ENCODE measurements at places on chromosomes 6 and 20. TPM values are rescaled to one million over a fixed set of nuclear protein-coding genes. Genes with fewer than 3 reads are reported as not detected.

GRCh38 chr6:32047084-32047478 is 8.9 kb downstream of the CYP21A2 start:
- no peaks in the 10 kb centered on the region for H3K36me3 ChIP-seq
- H3K4me3 ChIP-seq: no peak overlapping the region
- peaks cover 12% of the 10 kb centered on the region for H3K4me1 ChIP-seq
- DNase-seq: peak; percentile 69
- no peak overlapping the region for H3K27ac ChIP-seq
- peaks cover 9% of the 10 kb centered on the region for H3K27me3 ChIP-seq

The C4B gene
- total RNA-seq: 6.5 TPM

DNA sequence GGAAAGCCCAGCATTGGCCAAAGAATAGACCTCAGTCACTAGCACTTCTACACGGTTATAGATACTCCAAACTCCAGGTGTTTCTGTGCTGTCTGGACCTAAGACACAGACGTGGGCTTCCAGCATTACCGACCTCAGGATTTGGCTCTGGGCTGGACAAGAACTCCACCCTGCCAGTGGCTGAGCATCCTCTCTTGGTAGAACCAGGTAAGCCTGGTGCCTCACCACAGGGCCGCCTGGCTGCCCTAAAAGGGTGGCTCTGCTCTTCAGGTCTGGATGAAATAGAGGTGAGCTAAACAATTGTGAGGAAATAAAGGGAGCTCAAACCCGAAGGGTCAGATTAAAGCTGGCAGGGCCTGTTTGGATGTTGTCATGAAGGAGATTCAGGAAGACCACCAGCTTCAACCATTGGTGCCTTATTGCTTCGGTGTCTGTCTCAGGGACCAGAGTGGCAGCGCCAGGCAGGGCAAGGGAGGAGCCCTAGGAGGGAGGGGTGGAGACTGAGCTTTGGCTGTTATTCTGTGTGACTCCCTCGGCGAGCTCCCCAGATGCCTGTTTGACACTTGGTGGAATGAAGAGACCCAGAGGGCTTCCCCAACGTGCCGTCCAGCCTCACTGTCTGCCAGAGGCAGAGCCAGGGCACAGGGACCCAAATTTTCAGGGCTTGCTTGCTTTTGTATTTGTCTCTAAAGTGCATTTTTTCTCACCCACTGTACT is 8.6 kb downstream of the SYNDIG1 start:
- DNase-seq: no peak
- no peaks in the 10 kb centered on the region for H3K36me3 ChIP-seq
- peaks cover 2% of the 10 kb centered on the region for H3K27me3 ChIP-seq
- H3K4me3 ChIP-seq: no peak overlapping the region
- H3K27ac ChIP-seq: no peak overlapping the region

- H3K36me3 ChIP-seq: no peaks in the 10 kb centered on the region
- DNase-seq: no peak
- no peak overlapping the region for H3K4me3 ChIP-seq
- no peak overlapping the region for H3K27ac ChIP-seq
- H3K27me3 ChIP-seq: no peaks in the 10 kb centered on the region
Measured at GRCh38 chr6:131721161-131721560, 10.3 kb upstream of the CTAGE9 start.

DNA sequence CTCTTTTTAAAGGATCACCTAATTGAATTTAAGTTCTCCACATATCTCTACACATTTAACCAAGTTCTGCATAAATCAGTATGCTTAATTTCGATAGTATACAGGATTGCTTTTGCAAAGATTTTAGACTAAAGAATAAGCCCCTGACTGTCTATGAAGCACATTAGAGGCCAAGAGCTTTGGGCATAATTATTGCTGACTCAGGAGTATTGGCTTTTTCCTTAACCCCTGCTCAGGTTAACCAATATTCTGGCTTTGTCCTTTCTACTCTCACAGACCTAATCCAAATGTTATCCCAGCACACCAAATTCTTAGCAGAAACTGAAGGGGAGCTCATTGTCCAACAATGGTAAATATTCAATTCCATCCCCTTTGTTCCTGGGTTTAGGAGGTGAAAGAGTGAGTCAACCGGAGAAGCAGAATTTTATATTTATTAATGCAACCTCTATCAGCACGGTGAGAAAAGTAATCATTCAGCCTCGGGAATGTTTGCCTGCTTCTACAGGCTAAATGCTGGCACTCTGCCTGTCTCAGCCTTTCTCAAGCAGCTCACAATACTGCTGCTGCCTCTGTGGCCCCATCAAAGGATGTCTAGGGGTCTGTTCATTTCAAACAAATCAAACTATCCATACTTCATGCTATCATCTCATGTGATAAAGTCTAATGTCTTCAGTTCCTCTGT is 125.0 kb downstream of the SIM1 start:
- H3K4me3 ChIP-seq: no peak overlapping the region
- no peaks in the 10 kb centered on the region for H3K27me3 ChIP-seq
- no peak for DNase-seq
- no peak overlapping the region for H3K27ac ChIP-seq

DNA sequence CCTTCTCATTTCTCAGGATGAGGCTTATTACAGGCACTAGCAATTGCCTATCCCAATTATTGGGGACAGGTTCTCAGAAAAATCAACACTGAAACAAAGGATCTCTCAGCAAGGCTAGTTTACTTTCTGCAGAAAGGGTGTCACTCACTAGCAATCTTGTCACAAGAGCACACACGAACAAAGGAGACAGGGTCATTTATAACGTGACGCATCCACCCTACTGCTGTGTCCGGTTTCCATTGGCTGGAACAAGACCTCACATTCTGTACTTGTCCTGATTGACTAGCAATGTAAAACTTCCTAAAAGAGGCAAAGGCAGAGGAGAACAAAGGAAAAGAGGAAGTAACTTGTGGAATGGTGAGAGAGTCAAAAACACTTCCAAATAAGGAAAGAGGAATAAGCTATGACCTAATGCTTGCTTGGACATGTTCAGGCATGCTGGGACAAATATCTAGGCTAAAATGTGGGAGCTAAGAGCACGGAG is 160.2 kb upstream of the STXBP5 start:
- no peaks in the 10 kb centered on the region for H3K36me3 ChIP-seq
- no peak for DNase-seq
- no peaks in the 10 kb centered on the region for H3K27me3 ChIP-seq
- peaks cover 6% of the 10 kb centered on the region for H3K4me1 ChIP-seq
- H3K27ac ChIP-seq: no peak overlapping the region

- no peaks in the 10 kb centered on the region for H3K27me3 ChIP-seq
- no peaks in the 10 kb centered on the region for H3K36me3 ChIP-seq
- peaks cover 3% of the 10 kb centered on the region for H3K4me1 ChIP-seq
- no peak overlapping the region for H3K4me3 ChIP-seq
Measured at GRCh38 chr6:19663479-19663878, 173.7 kb upstream of the ID4 start.

GRCh38 chr6:68013780-68014515 is 621.1 kb upstream of the ADGRB3 start:
- H3K4me1 ChIP-seq: no peaks in the 10 kb centered on the region
- H3K36me3 ChIP-seq: no peaks in the 10 kb centered on the region
- no peak for DNase-seq
- H3K4me3 ChIP-seq: no peak overlapping the region

DNA sequence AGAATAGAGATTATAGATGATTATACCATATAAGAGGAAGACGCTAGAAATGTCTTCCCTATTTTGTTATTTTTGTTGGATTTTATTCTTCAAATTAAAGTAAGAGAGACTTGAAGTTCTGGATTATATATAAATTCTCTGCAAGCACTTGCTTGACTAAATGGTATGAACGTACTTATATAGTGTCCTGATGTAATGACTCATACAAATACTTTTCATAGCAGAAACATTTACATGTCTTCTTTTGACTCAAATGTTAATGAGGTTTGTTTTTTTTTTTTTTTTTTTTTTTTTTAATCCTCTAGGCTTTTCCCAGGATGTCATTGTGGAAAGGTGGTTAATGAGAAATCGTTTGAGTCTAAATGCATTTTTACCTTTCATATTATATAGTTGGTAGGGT is 55.0 kb downstream of the PDE7B start:
- no peaks in the 10 kb centered on the region for H3K36me3 ChIP-seq
- DNase-seq: peak; percentile 36
- H3K27me3 ChIP-seq: no peaks in the 10 kb centered on the region
- peak overlapping the region; percentile 89 for H3K27ac ChIP-seq

GRCh38 chr20:41373931-41374920 is 7.6 kb upstream of the EMILIN3 start:
- peaks cover under 1% of the 10 kb centered on the region for H3K27me3 ChIP-seq
- H3K27ac ChIP-seq: no peak overlapping the region
- no peaks in the 10 kb centered on the region for H3K36me3 ChIP-seq
- H3K4me3 ChIP-seq: no peak overlapping the region

- H3K27ac ChIP-seq: no peak overlapping the region
- H3K27me3 ChIP-seq: peaks cover 47% of the 10 kb centered on the region
- H3K4me3 ChIP-seq: peak overlapping the region; percentile 25
- peaks cover 3% of the 10 kb centered on the region for H3K4me1 ChIP-seq
Measured at GRCh38 chr6:168015482-168016175, 18.2 kb downstream of the KIF25 start.

GRCh38 chr6:125987026-125987617 is 782 bp downstream of the TRMT11 start:
- H3K27me3 ChIP-seq: no peaks in the 10 kb centered on the region
- no peaks in the 10 kb centered on the region for H3K36me3 ChIP-seq
- peak; percentile 49 for DNase-seq

The LRRC73 gene
- 0.59 TPM for total RNA-seq

The DNAH8 gene
- 0.36 TPM for total RNA-seq

DNA sequence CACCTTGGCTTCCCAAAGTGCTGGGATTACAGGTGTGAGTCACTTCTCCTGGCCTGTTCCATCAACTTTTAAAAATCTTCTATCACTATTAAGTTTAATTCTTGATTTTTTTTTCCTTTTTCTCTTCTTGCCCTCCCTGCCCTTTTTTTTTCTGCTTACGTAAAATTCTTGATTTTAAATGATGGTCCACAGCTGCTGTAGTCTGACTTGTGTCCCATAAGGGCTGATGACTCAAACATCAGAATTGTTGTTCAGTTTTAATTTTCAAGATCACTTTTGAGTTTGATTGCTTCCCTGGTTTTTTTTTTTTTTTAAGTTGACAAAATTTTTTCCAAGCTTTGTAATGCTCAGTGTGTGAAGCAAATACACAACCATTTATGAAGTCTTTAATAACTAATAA is 61.9 kb downstream of the CBFA2T2 start:
- H3K27ac ChIP-seq: no peak overlapping the region
- no peaks in the 10 kb centered on the region for H3K27me3 ChIP-seq
- no peaks in the 10 kb centered on the region for H3K36me3 ChIP-seq
- H3K4me3 ChIP-seq: no peak overlapping the region
- DNase-seq: no peak

GRCh38 chr6:52994839-52995088 is 320 bp downstream of the GSTA4 start:
- no peaks in the 10 kb centered on the region for H3K27me3 ChIP-seq
- DNase-seq: no peak
- H3K36me3 ChIP-seq: peaks cover 5% of the 10 kb centered on the region
- H3K27ac ChIP-seq: peak overlapping the region; percentile 95
- H3K4me3 ChIP-seq: peak overlapping the region; percentile 85

DNA sequence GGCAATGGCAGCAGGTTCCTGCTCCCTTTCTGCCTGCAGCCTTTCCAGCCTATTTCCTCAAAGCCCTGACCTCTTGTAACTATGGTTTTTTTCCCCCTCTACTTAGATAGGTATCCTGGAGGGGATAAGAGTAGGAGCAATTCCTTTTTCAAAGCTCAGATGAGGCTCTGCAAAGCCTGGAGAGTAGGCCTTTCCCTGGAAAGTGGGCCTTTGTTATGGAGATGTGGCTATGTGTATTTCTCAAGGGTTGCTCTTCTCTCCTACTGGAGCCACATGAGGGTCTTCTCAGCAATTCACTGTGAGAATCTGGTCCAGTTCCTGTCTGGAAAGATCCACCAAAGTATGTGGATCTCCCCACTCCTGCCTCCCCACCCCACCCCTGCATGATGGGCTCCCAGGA is 96.0 kb downstream of the DTD1 start:
- H3K36me3 ChIP-seq: no peaks in the 10 kb centered on the region
- H3K27ac ChIP-seq: no peak overlapping the region
- no peaks in the 10 kb centered on the region for H3K27me3 ChIP-seq
- H3K4me1 ChIP-seq: no peaks in the 10 kb centered on the region

GRCh38 chr6:104548297-104548696 is 311.4 kb downstream of the HACE1 start:
- no peaks in the 10 kb centered on the region for H3K4me1 ChIP-seq
- no peak overlapping the region for H3K27ac ChIP-seq
- no peaks in the 10 kb centered on the region for H3K27me3 ChIP-seq
- no peaks in the 10 kb centered on the region for H3K36me3 ChIP-seq
- no peak for DNase-seq

GRCh38 chr6:90000864-90001731 is 106.8 kb downstream of the GJA10 start:
- no peaks in the 10 kb centered on the region for H3K36me3 ChIP-seq
- DNase-seq: no peak
- no peaks in the 10 kb centered on the region for H3K27me3 ChIP-seq
- peaks cover 33% of the 10 kb centered on the region for H3K4me1 ChIP-seq

The THEMIS gene
- under 0.01 TPM for total RNA-seq

DNA sequence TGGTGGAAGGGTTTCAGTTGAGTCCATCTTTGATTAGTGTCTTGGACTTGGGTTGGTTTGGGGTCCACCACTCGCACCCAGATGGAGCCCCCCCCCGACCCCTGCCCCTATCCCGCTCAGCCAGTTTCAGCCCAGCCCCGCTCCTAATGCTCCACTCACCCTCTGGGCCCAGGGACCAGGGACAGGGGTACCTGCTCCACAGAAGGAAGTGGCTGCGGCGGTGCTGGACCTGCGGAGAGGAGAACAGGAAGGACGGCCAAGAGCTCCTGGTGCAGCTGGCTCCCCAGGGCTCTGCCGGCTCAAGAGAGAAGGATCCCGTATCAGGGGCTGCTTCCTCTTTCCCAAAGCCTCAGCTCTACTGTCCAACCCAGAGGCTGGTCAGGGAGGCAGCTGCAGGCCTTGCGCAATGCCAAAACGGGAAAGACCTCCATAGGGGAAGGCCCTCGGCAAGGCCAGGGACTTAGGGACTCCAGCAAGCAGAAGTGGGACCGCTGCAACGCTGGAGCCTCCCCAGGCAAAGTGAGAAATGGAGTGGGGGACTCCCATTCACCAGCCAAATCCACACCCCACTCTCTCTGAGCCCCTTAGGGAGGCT is at the start of gene SIGLEC1:
TSS of gene SIGLEC1 (minus strand) at position 322 of the 595 bp plus-strand sequence. CDS start 5,472 bp downstream, outside the sequence.
- no peak within 1 kb of the TSS for H3K27ac ChIP-seq
- no peak within 1 kb of the TSS for H3K4me3 ChIP-seq
- no peaks in the 10 kb centered on the region for H3K27me3 ChIP-seq
- no peaks in the 10 kb centered on the region for H3K36me3 ChIP-seq
- no peaks in the 10 kb centered on the region for H3K4me1 ChIP-seq

The UTRN gene
- 235 TPM for total RNA-seq

GRCh38 chr6:5208471-5208971 is 52.2 kb downstream of the LYRM4 start:
- DNase-seq: no peak
- no peaks in the 10 kb centered on the region for H3K27me3 ChIP-seq
- no peak overlapping the region for H3K4me3 ChIP-seq

GRCh38 chr6:170139531-170139930 is 151.3 kb downstream of the DLL1 start:
- H3K27me3 ChIP-seq: no peaks in the 10 kb centered on the region
- no peak overlapping the region for H3K27ac ChIP-seq
- H3K4me1 ChIP-seq: no peaks in the 10 kb centered on the region
- no peaks in the 10 kb centered on the region for H3K36me3 ChIP-seq
- no peak overlapping the region for H3K4me3 ChIP-seq

Measured in osteoblast (primary cell).